ENCODE measurements at places on chromosomes 2 and 18.

GRCh38 chr2:40279001-40279400 is 172.9 kb downstream of the SLC8A1 start:
- no peak for DNase-seq

- DNase-seq = no peak
These were observed 6.7 kb upstream of the CLK1 start for GRCh38 chr2:200871151-200871550.

GRCh38 chr2:111176388-111176787 is 55.7 kb downstream of the BCL2L11 start:
- no peak for DNase-seq

- no peak for DNase-seq
These were observed 55.6 kb upstream of the FOSL2 start for GRCh38 chr2:28336982-28337627.

DNA sequence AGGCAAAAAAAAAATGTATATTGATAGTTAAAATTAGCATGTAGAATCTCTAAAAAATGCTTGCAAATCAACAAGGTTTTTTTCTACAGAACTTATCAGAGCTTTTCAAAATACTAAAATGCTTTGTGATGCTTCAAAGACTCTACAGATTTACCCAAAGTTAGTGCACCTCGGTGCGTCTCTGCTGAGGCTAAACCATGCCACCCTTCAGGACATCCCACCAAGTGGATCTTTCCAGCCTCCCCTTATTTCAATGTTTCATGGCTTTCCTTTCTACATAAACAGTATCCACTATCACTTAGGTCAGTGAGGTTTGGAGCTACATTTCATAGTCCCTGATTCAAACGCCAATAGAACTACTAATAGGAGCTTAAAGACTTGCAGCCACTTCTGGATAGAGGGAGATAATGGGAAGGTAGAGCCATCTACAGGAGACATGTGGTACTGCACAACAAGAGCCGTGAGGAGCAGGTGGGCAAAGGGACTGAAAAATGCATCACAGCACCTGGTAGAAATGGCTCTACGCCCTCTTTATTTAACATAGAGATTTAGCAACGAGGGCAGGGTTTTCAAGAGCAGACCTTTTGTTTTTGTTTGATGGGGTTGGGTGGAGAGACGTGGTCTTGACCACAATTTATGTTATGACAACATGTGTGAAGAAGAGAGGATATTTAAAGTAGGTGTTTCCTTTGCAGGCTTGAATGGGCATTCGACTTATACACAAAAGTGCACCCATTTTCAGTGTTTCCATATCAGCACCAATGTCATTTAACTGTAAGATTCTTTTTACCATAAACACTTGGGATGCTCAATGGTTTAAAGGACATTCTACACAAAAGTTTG is 56.1 kb upstream of the SLC35G4 start:
- peak; percentile 29 for DNase-seq

DNA sequence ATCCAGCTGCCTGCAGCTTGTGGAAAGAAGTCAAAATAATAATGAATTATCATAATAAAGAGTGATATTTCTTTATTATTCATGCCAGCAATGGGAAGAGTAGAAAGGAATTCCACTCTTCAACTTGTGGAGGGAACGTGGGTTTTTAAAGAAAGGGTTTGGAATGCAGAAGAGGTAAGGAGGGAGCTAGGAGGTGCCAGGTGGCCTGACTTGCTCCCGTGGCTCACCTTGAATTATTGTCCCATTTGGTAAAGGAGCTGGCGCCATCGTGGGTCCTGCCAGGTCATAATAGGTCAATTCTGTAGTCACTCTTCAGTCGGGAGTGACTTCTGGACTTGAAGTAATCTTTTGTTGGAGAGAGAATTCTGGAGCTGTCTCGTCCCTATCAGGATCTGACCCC is 95.2 kb upstream of the BARD1 start:
- DNase-seq = no peak

- peak; percentile 45 for DNase-seq
These were observed 34.0 kb downstream of the ABCB11 start for GRCh38 chr2:168997118-168997521.

DNA sequence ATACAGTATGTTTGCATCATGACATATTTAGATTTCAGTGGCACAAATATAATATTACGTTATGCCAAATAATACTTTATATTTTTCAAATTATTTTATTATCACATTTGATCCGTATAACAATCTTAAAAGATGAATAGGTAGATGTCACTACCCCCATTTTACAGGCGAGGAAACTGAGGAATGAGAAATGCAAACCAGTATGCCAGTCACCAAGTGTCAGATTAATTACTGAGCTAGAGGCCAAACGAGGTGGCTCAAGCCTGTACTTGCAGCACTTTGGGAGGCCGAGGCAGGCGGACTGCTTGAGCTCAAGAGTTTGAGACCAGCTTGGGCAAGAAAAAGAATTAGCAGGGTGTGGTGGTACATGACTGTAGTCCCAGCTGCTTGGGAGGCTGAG is 17.4 kb upstream of the YES1 start:
- DNase-seq = no peak

- DNase-seq = peak; percentile 38
These were observed 35.5 kb upstream of the SLC35F5 start for GRCh38 chr2:113791697-113792590.

DNA sequence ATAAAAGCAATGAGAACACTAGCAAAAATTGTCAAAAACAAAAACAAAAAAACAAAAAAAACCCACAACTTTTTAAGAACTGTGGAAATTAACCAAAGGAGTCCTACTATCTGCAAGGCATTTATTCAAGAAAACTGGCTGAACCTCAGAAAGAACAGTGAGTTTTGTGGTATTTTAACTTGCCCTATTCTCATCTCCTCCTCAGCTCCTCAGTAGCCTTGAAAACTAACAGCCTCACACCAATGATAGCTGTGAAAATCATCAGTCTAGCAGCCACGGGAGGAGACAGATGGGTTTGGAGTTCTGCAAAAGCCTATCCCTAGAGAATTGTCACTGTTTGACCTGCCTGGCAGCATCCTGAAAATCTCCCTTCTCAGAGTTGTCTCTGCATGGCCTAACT is 20.1 kb upstream of the DNER start:
- DNase-seq = no peak

DNA sequence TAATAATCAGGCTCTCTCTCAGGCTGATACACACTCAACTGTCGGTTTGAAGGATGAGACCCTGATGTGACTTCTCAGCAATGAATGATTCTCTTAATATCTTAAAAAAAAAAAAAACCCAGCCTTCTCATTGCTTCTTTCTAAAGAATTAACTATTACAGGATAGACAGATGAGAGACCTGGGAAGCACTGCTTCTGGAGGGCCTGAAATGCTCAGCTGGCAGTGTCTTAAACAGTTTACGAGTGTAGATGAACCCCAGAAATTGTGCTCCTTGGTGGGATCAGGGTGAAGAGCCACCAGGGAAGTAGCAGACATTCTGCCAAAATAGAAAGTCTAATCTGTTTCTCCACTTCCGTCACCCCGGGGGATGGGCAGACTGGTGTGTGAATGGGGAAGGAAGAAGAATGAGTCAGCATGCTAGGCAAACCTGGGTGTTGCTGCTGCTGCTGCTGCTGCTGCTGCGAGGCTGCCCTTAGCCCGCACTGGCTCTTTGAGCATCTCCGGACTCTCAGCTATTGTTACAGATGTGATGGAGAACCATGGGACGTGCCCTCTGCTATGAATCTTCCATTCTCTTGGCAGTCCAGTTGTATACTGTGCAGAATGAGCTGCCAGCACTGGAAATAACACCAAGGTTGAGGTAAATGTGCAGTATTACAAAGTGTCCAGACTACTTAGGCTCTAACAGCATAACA is 158.4 kb downstream of the SETBP1 start:
- peak; percentile 66 for DNase-seq

Measured in astrocyte (in vitro differentiated cells and primary cell).